ENCODE measurements at places on chromosomes 7 and 10.

- DNase-seq = peak; percentile 82
Observed at GRCh38 chr10:117137911-117138642, at the start of gene VAX1. Gene VAX1 (minus strand): TSS chr10:117138270. CDS start chr10:117138056, 214 bp downstream.

DNA sequence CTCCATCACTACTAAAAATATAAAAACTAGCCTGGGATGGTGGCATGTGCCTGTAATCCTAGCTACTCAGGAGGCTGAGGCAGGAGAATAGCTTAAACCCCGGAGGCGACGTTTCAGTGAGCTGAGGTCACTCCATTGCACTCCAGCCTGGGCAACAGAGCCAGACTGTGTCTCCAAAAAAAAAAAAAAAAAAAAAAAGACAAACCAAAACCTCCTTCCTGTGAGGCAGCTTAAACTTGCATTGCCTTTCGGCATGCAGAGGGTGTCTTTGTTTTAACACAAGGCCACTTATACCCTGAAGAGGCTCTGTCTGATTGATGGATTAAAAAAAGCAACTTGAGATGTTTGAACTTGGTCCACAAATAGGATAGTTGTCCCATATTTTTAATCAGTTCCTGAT, 128.4 kb upstream of the RSU1 start:
- no peak for DNase-seq

GRCh38 chr10:72697716-72698115, 5.8 kb downstream of the MCU start:
- DNase-seq = no peak

DNA sequence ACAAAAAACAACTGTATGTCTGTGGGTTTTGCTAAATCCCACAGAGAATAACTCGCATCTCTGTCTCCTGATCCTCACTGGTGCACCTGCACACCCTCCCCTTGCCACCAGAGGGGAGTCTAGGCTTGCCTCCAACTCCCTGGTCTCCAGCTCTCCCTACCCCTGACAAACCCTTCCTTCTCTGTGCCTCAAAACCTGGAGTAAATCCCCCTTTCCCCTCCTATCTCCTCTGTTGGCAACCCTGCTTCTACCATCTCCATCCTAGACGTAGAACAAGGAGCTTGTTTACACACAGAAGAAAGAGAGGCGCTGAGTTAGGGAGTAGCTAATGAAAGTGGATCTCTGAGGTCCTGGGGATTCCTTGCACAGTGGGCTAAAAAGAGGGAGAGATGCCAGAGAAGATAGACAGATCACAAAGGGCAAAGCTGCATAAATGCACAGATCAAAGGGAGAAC, 6.0 kb downstream of the MBLAC1 start:
- DNase-seq = peak; percentile 69

DNA sequence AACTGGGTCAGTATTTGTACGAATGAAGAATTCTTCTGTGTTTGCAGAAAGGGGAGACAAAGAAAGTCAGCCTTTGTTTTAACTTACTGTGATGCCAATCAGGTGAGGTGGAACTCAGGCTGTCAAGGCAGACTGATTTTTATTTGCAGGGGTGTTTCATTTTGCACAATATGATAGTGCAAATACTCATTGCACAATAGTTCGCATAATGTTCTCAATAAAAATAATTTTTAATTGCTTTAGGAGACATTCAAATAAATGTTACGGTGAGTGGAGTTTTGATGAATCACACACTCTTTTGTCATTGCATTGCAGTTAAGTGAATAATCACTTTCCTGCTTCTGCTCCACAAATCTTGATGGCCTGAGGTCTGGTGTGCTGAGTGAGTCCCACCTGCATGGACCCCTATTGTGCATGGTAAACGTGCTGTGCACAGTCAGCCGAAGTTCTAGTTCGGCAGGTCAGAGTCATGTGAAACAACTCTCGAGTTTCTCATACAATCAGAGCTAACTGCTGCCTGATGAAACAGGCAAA, 141.3 kb upstream of the FZD8 start:
- DNase-seq = peak; percentile 39

- no peak for DNase-seq
Observed at GRCh38 chr10:17443707-17444387, 10.5 kb downstream of the ST8SIA6 start.

DNA sequence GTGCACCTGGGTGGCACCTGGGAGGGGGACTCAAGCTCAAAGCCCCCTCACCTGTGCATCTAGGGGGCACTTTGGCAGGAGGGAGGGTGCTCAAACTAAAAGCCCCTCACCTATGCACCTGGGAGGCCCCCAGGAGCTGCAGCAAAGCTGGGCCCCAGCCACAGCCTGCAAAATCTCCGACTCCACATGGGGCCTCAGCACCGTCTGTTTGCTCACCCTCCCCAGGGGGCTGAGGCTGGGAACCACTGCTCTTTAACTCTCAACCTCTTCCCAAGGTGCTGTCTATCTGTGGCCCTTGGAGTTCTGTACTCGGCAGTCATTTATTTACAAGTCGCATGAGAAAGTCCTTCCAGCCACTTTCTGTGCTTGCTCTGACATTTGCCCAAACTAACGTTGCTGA, 458.4 kb downstream of the DNAJB6 start:
- no peak for DNase-seq

DNA sequence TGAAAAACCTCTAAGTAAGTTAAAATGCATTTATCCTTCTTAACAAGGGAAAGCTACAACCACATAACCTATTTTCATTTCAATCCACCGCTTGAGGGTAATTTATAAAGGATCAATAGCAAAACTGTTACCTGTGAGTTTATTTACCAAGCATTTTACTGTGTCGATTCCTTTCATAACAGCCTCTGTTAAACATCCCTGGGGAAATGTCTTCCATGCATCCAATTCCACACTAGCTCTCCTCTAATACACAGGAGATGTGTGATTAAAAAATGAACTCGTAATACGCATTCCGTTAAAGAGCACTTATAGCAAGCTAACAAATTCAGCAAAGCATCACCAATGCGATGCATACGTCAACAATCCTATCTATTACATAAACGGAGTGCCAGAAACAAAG, 185.7 kb downstream of the SFMBT2 start:
- DNase-seq = no peak

DNA sequence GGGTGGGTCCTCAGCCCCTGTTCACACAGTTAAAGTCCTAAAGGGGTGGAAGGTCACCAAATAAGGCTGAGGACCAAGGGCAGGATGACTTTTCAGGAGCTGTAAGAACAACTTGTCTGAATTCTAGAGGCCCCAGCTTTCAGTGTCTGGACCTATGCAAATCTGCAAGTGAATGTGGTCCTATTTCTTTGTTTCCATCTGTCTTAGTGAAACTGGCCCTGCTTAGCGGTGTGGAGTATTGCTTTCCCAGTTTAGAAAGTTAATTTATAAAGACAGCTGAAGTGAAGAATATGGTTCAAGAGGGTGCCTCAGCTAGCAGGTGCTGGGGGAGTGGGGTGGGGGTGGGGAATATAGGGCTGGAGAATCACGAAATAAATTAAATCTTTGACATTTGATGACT, 40.1 kb downstream of the HHEX start:
- DNase-seq = no peak

- DNase-seq = no peak
Observed at GRCh38 chr7:23011222-23011924, 2.6 kb downstream of the HYCC1 start.

DNA sequence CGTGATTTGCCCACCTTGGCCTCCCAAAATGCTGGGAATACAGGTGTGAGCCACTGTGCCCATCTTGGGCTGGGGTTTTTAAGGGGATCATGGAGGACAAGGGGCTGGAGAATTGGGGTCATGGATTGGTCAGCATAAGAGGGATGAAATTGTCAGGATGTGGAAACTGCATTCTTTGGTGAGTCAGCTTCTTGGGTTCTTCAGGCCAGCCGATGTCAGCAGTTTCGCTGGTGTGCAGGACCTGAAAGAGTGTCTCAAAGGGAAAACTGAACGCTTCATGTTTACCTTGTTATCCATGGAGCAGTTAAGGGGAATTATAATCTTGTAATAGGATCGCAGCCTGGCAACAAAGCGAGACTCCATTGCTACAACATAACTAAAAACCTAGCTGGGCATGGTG, 13.0 kb downstream of the GALNT17 start:
- no peak for DNase-seq

GRCh38 chr10:47330804-47331203, 8.6 kb downstream of the GDF2 start:
- no peak for DNase-seq

GRCh38 chr7:133556048-133556447, 303.2 kb downstream of the EXOC4 start:
- no peak for DNase-seq

- no peak for DNase-seq
Observed at GRCh38 chr7:12727455-12728191, 40.2 kb downstream of the ARL4A start.

DNA sequence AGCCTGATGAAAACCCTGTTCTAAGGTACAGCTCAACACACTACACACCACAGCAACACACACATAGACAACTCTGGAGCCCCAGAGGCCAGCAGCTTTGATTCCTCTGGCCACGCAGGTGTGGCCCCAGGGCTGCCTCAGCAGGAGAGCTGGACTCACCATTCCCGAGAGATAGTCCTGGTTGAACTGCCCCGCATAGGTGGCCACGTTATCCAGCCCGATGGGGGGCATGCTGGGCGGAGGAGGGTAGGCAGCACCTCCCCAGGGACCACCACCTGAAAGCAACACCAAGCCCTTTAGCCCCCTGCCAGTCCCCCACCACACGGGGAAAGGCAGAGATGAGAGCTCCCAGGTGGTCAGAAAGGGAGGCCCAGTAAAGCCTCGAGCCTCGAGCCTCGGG, 34.7 kb downstream of the ANXA11 start:
- no peak for DNase-seq

GRCh38 chr10:77016278-77016815, 621.3 kb downstream of the KCNMA1 start:
- DNase-seq = no peak

- DNase-seq = no peak
Observed at GRCh38 chr7:55052741-55053427, 34.1 kb downstream of the EGFR start.
